Activated CD4-positive, alpha-beta T cell treated with anti-CD3 and anti-CD28 coated beads for 36 hours (primary cell): ENCODE measurements at places on chromosomes 13 and 19. TPM values are rescaled to one million over a fixed set of nuclear protein-coding genes. Genes with fewer than 3 reads are reported as not detected.
A peak's percentile ranks its signal among the peaks of the same experiment; 100 is the strongest.

DNA sequence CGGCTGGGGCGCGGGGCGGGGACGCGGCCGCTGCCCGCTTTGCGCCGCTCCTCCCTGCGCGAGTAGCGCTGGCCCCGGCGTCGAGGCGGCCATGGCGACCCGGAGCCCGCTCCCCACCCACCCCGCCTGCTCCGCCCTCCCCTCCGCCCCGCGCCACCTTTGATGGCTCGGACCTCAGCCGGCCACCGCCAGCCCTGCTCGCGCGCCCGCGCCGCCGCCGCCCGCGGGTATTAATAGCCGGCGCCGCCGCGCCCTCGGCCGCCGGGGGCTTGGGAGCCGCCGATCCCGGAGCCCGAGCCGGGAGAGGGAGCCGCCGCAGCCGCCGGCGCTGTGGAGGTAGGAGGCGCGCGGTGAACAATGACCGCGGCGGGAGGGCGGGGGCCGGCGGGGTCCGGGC lies 261 bp downstream of the FARP1 start:
- H3K36me3 ChIP-seq: no peaks in the 10 kb centered on the region
- H3K4me3 ChIP-seq: no peak overlapping the region
- H3K4me1 ChIP-seq: peaks cover 8% of the 10 kb centered on the region
- H3K27ac ChIP-seq: no peak overlapping the region
- H3K27me3 ChIP-seq: peaks cover 50% of the 10 kb centered on the region

CD79A gene
- 4.1 TPM for total RNA-seq

GRCh38 chr13:37435881-37436280 lies 162.7 kb downstream of the POSTN start:
- DNase-seq: no peak
- no peak overlapping the region for H3K4me3 ChIP-seq
- H3K4me1 ChIP-seq: no peaks in the 10 kb centered on the region
- no peak overlapping the region for H3K27ac ChIP-seq
- no peaks in the 10 kb centered on the region for H3K27me3 ChIP-seq

DNA sequence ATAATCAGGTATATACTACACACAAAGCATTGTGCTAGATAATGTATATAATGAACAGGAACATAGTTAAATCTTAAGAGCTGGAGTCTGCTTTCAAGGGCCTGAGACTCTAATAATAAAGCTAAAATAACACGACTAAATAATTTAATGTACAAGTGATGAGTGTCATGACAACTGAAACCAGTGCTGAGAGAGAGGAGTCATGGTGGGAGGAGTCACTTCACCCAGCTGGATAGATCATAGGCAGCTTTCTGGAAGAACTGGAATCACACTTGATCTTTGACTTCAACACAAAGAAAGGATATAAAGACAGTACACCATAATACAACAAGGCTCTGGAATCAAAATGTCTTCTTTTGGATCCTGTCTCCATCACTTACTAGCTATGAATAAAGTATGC lies 7.1 kb downstream of the RBM26 start:
- peak; percentile 24 for DNase-seq
- no peak overlapping the region for H3K4me3 ChIP-seq
- no peaks in the 10 kb centered on the region for H3K27me3 ChIP-seq
- H3K36me3 ChIP-seq: peaks cover 64% of the 10 kb centered on the region

DNA sequence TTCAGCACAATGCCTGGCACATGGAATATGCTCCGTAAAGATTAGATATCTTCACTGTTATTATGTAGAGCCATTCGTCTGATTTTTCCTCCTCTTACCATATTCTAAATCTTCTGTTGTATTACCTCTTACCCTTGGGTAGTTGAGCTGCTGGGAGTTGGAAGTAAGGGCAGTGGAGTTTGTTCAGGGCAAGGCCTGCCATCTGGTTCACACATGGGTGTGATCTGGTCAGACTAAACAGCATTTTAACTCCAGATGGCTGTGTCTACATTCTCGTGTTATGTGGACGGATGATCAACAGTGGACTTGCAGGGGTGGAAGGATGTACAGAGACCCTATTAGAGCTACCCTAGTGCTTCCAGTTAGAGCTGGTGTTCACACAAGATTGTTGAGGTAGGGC lies 164.9 kb downstream of the ZIC5 start:
- no peaks in the 10 kb centered on the region for H3K27me3 ChIP-seq
- H3K4me3 ChIP-seq: no peak overlapping the region
- DNase-seq: no peak
- H3K4me1 ChIP-seq: no peaks in the 10 kb centered on the region
- H3K27ac ChIP-seq: no peak overlapping the region

GRCh38 chr13:25739376-25739775 lies 312.4 kb downstream of the SHISA2 start:
- H3K4me3 ChIP-seq: no peak overlapping the region
- H3K27me3 ChIP-seq: peaks cover 2% of the 10 kb centered on the region
- peaks cover 9% of the 10 kb centered on the region for H3K4me1 ChIP-seq
- H3K27ac ChIP-seq: no peak overlapping the region
- no peaks in the 10 kb centered on the region for H3K36me3 ChIP-seq

- no peak overlapping the region for H3K27ac ChIP-seq
- no peaks in the 10 kb centered on the region for H3K36me3 ChIP-seq
- H3K27me3 ChIP-seq: peaks cover 4% of the 10 kb centered on the region
- H3K4me3 ChIP-seq: no peak overlapping the region
Measured at GRCh38 chr13:98648686-98649085, 71.8 kb upstream of the STK24 start.

GGACT gene
- total RNA-seq: 7.0 TPM

FBXO27 gene
- total RNA-seq: 0.90 TPM

DNA sequence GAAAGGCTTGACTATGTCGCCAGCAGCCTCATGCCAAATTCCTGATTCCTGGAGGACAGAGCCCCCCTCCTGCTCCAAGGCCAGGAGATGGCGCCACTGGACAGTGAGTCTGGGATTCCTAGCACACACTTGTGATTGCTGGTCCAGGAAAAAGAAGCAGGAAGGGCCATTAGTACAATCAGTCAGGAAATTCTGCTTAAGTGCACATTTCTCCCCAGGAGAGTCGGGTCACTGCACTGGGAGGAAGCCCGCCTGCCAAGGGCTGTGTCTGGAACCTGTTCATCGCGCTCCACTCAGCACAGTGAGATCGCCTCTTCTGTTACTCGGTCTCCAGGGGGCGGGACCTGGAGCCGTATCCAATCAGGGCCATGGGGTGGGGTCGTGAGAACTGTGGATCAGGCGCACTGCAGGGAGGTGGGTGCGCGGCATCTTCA lies 65.1 kb downstream of the ZNF823 start:
- H3K27ac ChIP-seq: no peak overlapping the region
- peak; percentile 62 for DNase-seq
- peaks cover 4% of the 10 kb centered on the region for H3K36me3 ChIP-seq
- peak overlapping the region; percentile 14 for H3K4me3 ChIP-seq

ZNF320 gene
- 10.8 TPM for total RNA-seq

POU2F2 gene
- total RNA-seq: 62.8 TPM

DNA sequence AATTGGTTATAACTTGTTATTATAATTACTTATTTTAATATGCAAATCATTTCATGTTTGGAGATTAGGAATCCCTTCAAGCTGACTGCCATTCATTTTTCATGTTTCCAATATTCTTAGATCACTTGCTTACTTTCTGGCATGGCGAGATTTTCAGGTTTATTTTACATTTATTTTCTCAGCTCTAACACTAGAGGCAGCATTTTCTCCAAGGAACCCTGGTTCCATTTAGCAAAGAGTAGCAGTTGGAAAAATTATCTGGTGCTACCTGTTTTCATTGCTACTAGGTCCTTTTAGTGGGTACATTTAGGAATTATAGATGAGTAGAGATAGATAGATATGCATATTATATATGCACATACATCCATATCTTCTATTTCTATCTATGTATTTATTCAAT lies 90.9 kb upstream of the TRPC4 start:
- H3K4me1 ChIP-seq: no peaks in the 10 kb centered on the region
- no peak for DNase-seq
- no peak overlapping the region for H3K27ac ChIP-seq
- no peaks in the 10 kb centered on the region for H3K36me3 ChIP-seq
- H3K27me3 ChIP-seq: no peaks in the 10 kb centered on the region

DNA sequence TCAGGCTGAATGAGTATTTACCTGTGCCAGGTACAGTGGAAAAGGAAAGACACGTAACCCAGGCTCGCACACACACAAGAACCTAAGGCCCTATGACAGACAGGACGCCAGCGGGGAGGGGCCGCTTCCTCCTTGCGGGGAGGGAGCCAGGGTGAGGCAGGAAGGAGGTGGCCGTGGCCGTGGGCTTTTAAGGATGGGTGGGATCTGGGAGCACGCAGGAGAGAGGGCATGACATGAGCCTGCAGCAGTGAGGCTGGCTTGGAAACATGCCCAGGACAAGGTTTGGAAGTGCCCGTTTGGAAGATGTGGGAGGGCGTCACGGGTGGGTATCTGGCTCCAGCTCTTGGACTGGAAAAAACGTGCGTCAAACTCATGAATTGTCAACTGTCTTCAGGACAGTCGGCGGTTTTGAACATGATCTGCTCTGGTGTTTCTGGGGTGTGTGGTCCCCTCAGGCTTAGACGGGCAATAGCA lies 20.1 kb downstream of the SH3GL1 start:
- peak overlapping the region; percentile 89 for H3K27ac ChIP-seq
- no peaks in the 10 kb centered on the region for H3K27me3 ChIP-seq
- peaks cover 62% of the 10 kb centered on the region for H3K4me1 ChIP-seq

AP1M2 gene
- total RNA-seq: not detected

- peak overlapping the region; percentile 58 for H3K27ac ChIP-seq
- DNase-seq: peak; percentile 85
- H3K4me3 ChIP-seq: no peak overlapping the region
- H3K4me1 ChIP-seq: peaks cover 26% of the 10 kb centered on the region
- no peaks in the 10 kb centered on the region for H3K36me3 ChIP-seq
Measured at GRCh38 chr19:2503521-2504109, 27.7 kb downstream of the GADD45B start.

PLK5 gene
- not detected for total RNA-seq

LRRC4B gene
- total RNA-seq: not detected

OVOL3 gene
- not detected for total RNA-seq

DNA sequence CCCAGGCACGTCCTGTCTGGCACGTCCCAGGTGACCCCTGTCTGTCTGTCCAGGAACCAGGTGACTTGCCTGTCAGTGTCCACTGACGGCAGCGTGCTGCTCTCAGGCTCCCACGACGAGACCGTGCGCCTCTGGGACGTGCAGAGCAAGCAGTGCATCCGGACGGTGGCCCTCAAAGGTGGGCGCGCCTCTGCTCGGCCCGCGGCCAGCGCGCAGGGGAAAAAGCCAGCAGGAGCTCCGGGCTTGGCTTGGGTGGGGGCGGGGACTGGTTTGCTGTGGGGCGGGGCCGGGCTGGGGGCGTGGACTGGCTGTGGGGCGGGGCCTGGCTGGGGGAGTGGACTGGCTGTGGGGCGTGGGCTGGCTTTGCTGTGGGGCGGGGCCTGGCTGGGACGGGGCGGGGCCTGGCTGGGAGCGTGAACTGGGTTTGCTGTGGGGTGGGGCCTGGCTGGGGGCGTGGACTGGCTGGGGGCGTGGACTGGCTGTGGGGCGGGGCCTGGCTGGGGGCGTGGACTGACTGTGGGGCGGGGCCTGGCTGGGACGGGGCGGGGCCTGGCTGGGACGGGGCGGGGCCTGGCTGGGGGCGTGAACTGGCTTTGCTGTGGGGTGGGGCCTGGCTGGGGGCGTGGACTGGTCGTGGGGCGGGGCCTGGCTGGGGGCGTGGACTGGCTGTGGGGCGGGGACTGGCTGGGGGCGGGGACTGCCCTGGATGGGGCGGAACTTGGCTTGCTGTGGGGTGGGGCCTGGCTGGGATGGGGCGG lies 7.2 kb downstream of the WDR18 start:
- H3K27ac ChIP-seq: no peak overlapping the region
- no peaks in the 10 kb centered on the region for H3K27me3 ChIP-seq
- H3K4me3 ChIP-seq: no peak overlapping the region
- H3K4me1 ChIP-seq: peaks cover 2% of the 10 kb centered on the region
- H3K36me3 ChIP-seq: peaks cover 14% of the 10 kb centered on the region

GRCh38 chr19:1955171-1956121 lies 14.5 kb downstream of the CSNK1G2 start:
- H3K27ac ChIP-seq: no peak overlapping the region
- no peak for DNase-seq
- no peak overlapping the region for H3K4me3 ChIP-seq
- H3K36me3 ChIP-seq: peaks cover 1% of the 10 kb centered on the region

DNA sequence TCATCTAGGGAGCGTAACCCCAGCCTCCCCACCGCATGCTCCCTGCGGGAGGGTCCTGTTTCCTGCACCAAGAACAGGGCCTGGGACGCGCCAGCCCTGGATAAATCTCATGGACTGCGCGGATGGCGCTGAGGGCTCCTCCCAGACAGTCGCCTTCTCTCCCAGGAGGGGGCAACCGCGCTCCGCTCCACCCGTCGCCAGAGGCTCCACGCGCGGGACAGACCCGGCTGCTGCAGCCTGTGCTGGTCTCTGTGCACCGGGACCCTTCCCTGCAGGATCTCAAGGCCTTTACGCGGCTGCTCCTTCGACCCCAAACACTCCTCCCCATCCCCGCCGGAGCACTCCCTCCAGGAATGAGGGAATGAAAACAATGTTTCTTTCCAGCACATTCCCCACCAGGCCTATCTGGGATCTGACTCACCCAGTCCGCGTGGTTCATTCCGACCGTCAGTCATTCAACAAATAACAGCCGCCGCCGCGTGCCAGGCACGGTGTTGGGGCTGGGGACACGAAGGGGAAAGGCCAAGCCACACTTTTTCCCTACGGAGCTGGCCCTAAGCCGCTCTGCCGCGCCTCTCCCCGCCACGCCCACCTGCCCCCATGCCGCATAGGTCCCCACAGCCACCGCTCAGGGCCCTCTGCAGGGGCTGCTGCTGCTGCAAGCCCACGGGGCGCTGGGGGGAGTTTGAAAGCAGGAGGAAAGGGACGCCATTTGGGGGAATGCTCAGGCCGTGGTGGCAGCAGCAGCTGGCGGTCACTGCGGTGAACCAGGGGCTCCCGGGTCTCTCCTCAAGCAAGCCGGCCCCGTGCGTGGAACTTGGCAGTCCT lies 6.0 kb downstream of the PNMA8B start:
- H3K27ac ChIP-seq: no peak overlapping the region
- H3K4me3 ChIP-seq: no peak overlapping the region
- no peaks in the 10 kb centered on the region for H3K36me3 ChIP-seq

SIGLECL1 gene
- total RNA-seq: not detected

CYP4F2 gene
- total RNA-seq: not detected

UBE2L5 gene
- not detected for total RNA-seq
